ENCODE measurements at places on chromosomes 4 and X.
A peak's percentile ranks its signal among the peaks of the same experiment; 100 is the strongest.

- no peak for DNase-seq
Measured at GRCh38 chr4:1808396-1808795, 15.3 kb downstream of the FGFR3 start.

- DNase-seq, result no peak
Measured at GRCh38 chr4:147794787-147795413, 63.0 kb downstream of the ARHGAP10 start.

GRCh38 chr4:182492423-182492822, 249.2 kb downstream of the TENM3 start:
- DNase-seq, result no peak

DNA sequence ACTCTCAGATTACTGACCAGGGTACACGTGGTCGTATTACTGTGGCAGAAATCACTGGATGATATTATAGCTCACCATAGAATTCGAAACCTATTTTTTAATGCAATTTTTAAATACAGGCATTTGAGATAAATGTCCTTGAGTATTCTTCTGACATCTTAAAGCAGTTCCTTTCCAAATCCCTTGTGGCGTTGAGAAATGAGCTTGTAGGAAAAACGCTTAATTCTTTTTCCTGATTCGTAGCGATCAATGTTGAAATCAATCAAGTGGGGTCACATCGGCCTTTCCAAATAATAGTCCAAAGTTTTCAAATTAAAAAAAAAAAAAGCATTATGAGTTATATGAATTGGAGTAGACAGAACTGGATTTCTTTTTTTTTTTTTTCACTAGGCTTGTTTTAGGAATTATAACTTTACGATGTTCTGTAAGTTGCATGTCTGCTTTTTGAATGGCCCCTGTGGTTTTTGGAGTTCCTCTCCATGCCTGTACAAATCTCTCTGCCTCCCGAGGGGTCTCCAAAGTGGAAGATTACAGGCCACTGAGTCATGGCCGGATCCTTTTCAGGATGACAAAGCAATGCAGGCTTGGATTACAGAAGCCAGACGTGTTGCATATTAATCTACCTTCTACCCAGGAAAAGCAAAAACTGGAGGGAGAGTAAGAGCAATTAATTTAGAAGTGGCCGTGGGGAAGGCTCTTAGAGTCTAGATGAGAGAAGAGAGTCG, 226.1 kb downstream of the SHOX start:
- no peak for DNase-seq

DNA sequence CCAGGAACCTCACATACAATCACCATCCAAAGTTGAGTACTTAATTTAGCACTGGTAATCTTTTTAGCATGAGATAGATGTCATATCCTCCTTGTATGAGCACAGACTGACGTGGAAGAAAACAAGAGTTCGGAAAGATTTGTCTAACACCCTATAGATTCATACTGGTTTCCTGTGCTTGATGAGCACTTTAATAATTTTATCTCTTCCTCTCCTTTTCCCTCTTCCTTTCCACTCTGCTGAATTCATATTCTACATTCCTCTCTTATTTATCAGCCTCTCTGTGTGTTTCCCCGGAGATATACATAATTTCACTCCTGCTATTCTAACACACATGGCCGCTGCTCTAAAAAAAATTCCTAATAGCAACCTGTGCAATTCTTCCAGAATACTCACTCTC, 273.9 kb downstream of the AFF2 start:
- DNase-seq, result no peak

DNA sequence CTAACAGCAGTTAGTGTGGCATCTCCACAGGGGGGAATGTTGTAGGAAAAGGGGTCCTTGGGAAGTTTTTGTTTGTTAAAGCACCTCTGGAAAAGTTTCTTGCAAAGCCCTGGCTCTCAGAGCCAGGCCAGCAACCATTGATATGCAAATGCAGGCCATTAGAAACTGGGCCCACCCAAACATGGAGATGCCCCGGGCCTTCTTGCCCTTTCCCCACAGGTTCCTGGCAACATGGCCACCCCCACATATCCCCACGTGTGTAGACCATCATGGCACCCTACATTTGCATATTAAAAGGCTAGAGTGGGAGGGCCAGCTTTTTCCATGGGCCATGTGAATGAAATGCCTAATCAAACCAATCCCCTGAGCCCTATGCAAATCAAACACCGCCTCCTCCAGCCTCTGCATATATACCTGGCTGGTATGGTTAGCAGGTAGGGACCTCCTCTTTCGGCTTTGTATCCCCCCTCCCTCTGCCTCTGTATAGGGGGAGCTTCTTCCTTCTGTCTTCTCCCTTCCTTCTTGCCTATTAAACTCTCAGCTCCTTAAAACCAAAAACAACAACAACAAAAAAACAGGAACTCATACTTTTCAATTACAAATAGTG, 44.0 kb upstream of the ZCCHC13 start:
- DNase-seq, result no peak

DNA sequence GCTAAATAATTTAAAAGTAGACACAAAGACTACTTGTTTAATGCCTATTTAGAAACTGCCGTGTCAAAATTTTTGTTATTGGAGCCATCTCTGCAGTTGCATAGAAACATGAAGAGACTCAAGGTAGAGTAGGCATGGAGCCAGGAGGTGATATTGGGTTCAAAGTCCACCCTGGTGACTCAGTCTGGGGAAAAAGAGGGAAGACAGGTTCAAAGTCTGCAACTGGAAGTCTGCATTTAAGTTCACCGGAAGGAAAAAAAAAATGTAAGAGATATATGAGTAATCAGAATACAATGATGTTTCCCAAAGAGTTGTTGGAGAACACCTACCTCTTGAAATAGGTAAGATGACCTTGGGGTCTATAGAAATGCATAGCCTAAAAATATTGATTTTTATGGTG, 67.4 kb upstream of the QRFPR start:
- peak; percentile 85 for DNase-seq

DNA sequence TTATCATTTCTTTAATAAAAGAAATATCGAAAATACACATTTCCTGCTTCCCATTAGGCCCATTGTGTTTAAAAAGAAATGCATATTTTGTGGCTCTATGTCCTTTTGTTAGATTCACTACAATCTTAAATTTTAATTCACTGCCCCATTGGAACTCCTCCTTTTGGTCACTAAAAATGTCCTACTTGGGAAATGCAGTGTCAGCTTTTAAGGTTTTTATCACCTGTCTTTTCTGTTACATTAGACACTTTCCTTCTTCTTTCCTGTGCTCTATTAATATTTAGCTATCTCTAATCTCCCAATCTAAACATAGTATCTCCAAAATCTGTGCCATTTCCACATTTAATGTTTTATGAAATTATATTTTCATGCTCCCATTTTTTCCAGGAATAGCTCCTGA, 164.9 kb upstream of the SPOCK3 start:
- no peak for DNase-seq

- DNase-seq, result no peak
Measured at GRCh38 chr4:146450524-146450923, 71.2 kb downstream of the SLC10A7 start.

DNA sequence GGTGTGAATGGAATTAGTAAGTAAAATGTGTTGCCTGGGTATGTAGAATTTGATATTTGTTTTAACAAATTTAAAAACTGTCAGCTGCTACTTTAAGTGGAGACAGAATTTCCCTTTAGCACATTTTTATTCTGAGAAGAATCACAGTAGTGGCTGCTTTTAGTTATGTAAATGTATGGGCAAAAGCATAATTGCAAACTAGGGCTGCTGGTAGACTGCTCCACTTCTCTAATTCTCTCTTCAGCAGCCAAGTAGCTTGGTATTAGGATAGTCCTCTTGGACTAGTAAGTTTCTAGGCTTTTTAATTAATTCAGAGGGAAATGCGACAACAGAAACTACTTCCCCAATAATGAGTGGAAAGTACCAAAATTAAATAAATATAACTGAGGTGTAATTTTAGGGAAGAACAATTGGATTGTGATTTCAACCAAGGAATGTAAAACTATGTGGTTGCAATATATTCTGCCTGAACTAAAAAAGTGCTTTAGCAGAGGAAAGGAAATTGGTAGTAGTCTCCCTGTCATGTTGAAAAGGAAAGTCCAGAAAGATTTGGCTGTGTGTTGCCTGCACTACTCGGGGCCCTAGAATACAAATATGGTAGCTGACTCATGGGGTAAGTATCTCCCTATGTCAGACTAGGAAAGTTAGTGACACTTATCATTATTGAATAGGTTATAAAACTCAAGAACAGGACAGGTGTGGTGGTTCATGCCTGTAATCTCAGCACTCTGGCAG, 9.2 kb upstream of the EIF4E start:
- no peak for DNase-seq

GRCh38 chrX:40521868-40522450, 58.8 kb upstream of the ATP6AP2 start:
- DNase-seq, result peak; percentile 23

DNA sequence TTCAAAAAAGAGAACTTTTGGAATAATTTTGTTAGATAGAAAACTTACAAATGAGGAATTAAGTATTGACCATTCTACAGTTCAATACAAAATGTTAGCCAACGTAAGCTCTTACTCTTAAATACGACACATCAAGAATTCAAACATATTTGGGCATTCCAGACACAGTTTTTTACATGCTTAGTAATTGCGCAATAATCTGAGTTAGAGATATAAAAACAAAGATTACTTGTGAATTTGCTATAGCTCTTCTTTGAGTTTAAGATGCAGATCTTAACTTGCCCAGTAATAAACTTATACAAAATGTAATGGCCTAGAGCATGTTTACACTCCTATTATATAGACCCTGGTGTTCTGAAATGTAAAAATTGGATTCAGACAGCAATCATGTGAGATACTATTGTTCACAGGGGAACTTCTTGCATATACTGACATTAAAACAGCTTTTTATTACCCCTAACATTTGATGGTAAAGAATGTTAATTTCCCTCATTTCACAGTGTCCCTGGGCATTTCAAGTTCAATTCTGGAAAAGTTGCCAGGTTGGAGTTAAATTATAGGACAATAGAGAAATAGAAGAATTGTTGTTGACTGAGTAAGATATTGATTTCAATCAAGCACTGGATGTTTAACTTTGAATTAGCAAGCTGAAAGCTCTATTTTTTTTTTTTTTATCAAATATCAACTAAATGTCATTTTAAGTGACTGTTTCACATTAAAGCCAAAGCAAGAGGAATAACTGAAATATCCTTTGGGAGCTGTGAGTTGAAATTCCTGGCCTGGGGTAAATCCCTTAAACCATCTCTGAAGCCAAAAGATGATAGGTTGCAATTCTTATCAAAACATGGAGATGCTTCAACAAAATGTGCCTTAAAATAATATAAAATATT, 910 bp downstream of the HPGDS start:
- DNase-seq, result no peak

GRCh38 chr4:127881563-127881864, 821 bp downstream of the PLK4 start:
- no peak for DNase-seq
